ENCODE measurements at places on chromosomes 13 and 19.
A peak's percentile ranks its signal among the peaks of the same experiment; 100 is the strongest.

DNA sequence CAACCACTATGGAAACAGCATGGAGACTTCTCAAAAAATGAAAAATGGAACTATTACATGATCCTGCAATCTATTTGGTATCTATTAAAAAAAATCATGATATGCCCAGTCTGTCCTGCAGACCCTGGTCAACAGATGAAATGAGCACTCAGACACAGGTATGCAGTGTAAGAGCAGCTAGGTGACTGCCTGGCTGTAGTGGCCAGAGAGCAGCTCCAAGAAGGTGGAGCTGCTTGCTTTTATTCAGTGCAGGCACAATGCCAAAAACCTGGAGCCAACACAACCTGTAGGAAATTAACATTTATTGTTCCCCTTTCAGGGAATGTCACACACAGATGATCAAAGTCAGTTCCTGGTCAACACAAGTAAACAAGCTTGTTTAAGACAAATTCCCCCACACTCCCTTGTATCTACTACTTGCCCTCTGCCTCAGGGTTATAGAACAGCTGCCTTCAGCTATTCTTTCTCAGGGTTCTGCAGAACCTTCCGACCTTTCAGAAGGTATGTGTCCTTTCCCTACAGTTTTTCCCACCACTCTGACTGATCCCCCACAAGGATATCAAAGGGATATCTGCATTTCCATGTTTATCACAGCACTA, 933.7 kb upstream of the SLITRK5 start:
- DNase-seq, result no peak

DNA sequence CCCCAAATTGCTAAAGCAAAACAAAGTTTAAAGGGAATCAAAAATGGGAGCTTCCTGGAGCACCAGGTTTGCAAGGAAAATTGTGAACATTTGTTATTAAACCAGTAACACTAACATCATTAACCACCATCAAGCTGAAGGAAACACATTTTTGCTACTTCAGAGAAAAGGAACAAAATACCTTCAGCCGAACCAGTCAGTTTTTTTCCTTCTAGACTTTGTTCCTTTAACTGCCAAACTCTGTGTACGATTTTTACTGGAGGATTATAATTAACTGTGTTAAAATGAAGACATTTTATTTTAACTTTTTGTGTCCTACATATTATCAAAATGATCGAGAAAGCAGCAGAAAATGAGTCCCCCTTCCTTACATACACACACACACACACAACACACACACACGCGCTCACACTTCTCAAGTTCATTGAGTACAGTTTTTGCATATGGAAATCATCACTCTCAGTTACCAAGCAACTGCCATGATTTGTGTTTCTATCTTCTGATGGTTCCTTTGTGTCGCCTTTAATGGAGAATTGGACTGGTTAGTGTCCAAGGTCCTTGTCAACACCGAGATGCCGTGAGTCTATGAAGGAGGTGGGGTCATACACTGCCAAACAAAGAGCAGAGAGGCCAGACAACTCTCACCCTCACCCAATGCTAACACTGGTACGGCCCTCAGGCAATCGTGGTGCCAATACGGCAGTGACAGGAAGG, 9.8 kb upstream of the SERP2 start:
- DNase-seq, result no peak

DNA sequence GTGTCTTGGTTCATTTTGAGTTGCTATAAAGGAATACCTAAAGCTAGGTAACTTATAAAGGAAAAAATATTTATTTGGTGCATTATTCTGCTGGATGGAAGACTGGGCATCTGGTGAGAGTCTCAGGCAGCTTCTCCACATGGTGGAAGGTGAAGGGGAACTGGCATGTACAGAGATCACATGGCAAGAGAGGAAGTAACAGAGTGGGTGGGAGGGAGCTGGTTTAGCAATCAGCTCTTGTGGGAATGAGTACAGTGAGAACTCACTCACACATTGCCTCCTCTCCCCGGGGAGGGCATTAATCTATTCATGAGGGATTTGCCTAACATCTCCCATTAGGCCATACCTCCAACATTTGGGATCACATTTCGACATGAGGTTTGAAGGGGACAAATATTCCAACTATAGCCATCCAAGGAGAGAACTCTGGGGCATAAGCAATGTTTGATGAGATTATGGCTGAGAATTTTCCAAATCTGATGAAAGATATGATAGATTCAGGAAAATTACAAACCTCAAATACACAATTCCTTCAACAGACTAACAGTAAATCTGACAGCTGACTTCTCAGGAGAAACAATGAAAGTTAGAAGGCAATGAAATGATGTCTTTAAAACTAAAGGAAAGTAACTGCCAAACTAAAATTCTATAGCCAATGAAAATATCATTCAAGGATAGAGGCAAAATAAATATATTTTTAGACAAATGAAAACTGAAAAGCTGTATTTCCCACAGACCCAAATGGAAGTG, 52.5 kb downstream of the MTUS2 start:
- DNase-seq, result no peak

DNA sequence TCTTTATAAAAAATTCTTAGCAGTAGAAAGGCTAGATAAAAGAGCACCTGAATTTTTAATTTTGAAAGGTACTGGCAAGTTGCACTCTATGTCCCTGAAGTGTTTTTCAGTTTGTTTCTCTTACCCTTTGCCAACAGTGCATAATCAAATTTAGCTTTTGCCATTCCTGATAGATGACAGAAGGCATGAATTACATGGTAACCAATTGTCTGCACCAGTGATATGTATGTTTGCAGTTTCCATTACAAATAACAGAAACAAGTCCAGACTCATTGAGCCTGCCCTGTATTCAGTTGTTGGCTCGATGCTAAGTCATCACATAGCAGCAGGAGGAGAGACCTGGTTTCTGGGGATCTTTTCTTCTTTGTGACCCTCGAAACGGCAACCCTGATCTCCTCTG, 309.8 kb downstream of the DNAJC15 start:
- no peak for DNase-seq

- DNase-seq, result no peak
These were observed 507 bp upstream of the SWSAP1 start for GRCh38 chr19:11373885-11374432.

GRCh38 chr19:50065938-50066337, 40.1 kb downstream of the ZNF473 start:
- DNase-seq, result no peak

- DNase-seq, result no peak
These were observed 534 bp upstream of the HPN start for GRCh38 chr19:35040826-35041547.

DNA sequence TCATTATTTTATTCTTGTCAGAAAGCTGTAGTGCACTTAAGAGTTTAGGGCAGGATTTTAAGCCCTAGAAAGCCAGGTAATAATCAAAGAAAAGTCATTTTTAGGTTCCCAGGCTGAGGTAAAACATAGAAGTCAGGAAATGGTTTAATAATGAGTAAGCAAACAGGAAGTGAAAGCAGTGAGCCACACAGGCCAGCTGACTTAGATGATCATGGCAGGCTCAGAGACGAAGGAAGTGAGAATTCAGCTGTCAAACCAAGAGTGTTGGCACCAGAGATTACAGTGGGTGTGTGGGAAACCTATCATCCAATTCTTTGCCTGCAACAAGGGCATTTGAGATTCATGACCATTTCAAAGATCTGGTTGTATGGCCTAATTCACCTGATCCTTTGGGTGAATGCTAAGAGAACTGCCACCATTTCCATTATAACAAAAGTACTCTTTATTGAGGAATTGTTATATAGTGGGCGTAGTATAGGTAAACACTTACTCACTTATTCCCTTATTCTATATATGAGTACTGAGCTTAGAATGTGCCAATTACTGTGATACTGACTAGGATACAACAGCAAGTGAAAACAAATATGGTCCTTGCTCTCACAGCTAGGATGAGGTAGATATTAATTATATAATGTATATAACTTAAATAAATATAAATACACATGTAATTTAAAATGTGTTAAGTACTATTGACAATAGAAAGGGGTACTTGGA, 103.7 kb upstream of the EDNRB start:
- no peak for DNase-seq

- peak; percentile 64 for DNase-seq
These were observed 9.0 kb upstream of the CIRBP start for GRCh38 chr19:1259876-1260748.

GRCh38 chr13:98505217-98505616, 71.7 kb downstream of the STK24 start:
- DNase-seq, result no peak

- no peak for DNase-seq
These were observed 81.0 kb upstream of the MAB21L1 start for GRCh38 chr13:35557475-35557874.

GRCh38 chr19:46691104-46691503, 25.8 kb downstream of the PRKD2 start:
- DNase-seq, result no peak

DNA sequence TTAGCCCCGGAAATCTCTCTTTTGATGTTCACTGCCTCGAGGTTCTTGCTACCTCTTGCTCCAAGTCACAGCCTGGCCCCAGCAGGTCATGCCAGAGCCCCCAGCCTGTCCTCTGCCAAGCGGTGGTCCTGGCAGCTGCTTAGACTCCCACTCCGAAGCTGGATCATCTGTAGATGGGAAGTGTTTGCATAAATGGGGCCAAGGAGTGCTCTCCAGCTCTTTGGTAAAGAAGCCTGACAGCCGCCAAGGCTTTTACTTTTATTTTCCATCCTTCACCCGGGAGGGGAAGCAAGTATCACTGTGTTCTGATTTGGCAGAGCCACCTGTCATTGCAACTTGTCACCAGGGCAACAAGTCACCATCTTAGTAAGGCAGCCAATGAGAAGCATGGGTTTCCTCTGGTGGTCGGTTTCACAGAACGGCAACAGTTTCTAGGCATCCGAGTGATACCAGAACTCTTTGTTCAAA, 10.6 kb upstream of the RETN start:
- no peak for DNase-seq

DNA sequence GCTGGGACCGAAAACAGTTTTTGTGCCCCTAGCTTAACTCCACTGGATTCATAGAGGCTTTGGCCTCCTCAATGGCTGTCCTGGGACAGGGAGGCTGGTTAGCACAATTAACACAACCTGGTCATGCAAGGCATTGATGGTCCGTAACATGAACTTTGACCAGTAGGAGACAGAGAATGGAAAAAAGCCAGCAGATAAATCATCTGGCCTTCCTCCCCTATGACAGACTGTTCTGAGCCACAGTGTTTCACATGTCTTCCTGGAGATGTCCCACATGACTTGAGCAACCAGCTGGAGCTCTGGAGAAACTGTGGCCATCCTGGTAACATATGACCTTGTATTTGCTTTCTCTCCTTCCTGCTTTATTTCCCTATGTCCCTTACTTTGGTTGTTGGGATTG, 244.2 kb downstream of the UQCRFS1 start:
- no peak for DNase-seq

- no peak for DNase-seq
These were observed 123.0 kb downstream of the KDM4B start for GRCh38 chr19:5091684-5092480.

DNA sequence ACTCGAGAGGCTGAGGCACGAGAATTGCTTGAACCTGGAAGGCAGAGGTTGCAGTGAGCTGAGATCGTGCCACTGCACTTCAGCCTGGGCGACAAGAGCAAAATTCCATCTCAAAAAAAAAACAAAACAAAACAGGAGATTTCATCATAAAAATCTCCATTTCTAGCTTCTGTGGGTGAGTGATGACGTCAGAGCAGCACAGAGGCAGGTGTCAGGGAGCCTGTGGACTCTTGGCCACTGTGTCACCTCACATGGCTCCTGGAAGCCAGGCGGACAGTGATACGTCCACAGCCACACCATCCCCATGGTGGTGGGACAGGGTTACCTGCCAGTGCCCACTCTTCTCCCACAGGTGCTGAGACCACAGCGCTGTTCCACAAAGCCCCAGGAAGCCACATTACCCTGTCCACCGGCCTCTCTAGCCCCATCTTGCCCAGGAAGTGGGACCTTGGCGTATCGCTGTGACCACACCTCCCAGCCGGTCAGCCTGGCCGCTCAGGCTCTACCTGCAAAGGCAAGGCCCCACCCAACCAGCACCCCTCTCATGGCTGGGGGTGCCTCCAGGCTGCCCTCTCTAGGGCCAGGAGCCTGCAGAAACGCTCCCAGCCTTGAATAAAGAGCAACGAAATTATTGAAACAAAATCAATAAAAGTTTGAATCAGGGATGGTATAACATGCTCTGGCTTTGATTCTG, 2.5 kb upstream of the FXYD3 start:
- no peak for DNase-seq

DNA sequence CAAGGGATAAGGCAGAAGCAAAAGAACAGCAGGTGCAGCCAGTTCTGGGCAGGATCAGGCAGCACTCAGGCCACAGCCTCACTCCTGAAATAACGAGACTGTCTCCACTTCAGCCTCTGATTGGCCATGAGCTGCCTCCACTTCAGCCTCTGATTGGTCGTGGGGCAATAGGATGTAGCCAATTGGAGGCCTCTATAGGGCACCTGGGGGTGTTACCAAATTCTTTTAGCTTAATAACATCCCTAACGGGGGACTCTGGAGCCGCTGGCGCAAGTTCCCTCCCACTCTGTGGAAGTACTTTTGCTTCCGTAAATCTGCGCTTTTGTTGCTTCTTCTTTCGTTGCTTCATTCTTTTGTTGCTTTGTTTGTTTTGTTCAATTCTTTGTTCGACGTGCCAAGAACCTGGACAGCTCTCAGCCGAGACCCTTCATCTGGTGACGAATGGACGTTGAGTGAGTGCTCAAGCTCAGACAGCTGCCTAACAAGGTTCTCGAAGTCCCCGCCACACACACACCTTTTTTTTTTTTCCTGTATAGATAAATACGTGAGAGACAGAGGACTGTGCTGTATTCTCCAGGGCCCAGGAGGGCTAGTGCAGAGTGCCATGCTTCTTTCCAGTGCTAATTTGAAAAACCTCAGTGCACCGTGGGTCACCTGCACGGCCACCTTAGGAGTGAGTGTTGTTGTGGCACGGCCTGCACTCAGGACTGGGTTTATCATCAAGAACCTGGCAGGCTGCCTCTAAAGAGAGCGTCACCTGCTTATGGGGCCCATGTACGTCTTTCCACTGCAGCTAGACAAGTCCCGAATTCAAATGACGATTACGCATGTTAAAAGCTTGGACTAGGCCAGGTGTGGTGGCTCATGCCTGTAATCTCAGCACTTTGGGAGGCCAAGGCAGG, 32.0 kb upstream of the TUBGCP3 start:
- DNase-seq, result no peak

DNA sequence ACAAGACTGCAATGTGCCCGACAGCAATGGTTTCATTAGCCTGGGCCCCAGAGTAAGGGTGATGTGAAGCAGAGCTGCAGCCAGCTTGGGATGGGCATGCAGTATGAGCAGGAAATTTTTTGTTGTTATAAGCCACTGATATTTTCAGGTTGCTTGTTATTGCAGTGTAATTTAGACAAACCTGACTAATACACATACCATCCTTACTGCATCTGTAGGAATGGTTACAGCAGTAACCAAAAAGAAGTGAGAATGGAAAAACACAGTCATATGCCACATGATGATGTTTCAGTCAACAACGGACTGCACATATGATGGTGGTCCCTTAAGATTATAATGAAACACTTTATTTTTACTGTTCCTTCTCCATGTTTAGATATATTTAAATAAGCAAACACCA, 8.6 kb upstream of the POMP start:
- DNase-seq, result no peak

- DNase-seq, result no peak
These were observed 6.9 kb downstream of the ETFB start for GRCh38 chr19:51359294-51359693.

- DNase-seq, result no peak
These were observed 22.5 kb upstream of the SHKBP1 start for GRCh38 chr19:40553885-40554857.

All from T-helper 1 cell (primary cell).